ENCODE measurements at places on chromosomes 16 and 17.

DNA sequence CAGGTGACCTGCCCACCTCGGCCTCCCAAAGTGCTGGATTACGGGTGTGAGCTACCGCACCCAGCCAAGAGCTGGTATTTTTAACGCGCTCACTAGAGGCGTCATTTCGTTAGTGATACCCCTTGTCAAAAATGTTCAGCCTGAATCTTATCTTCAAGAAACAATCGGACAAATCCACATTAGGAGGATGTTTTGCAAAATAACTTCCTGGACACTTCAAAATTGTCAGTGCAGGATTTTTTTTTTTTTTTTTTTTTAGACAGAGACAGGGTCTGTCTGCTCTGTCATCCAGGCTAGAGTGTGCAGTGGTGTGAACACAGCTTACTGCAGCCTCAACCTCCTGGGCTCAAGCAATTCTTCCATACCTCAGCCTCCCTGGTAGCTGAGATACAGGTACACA, 63.0 kb downstream of the RMI2 start:
- no peak for DNase-seq

- no peak for DNase-seq
These were observed 409.7 kb upstream of the CDH8 start for GRCh38 chr16:62445909-62446308.

- DNase-seq: no peak
These were observed 1.8 kb upstream of the GIP start for GRCh38 chr17:48970224-48970623.

DNA sequence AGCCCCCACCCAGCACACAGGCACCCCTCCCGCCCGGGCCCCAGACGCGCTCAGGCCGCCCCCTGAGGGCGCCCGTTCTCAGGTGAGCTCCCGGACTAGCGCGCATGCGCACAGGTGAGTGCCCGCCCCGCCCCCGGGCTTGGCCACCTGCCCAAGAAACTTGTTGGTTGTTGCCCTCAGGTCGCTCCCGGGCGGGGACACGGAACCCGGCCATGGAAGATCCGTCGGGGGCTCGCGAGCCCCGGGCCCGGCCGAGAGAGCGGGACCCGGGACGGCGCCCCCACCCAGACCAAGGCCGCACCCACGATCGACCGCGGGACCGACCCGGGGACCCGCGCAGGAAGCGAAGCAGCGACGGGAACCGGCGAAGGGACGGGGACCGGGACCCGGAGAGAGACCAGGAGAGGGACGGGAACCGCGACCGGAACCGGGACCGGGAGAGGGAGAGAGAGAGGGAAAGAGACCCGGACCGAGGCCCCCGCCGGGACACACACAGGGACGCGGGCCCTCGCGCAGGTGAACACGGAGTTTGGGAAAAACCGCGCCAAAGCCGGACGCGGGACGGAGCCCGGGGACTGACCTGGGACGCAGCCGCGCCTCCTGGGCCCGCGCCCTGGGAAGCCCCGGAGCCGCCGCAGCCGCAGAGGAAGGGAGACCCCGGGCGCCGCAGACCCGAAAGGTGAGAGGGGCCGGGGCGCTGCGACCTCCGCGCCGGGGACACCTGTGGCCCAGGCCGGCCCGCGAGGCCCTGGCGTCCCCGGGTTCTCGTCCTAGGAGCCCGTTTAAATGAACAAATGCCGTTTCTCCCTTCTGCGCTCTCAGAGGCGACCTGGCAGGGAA, at the start of gene MARVELD3:
Gene MARVELD3 (plus strand): TSS at position 167 of the 840 bp plus-strand sequence. CDS start 46 bp downstream, at position 213.
- peak; percentile 25 for DNase-seq

DNA sequence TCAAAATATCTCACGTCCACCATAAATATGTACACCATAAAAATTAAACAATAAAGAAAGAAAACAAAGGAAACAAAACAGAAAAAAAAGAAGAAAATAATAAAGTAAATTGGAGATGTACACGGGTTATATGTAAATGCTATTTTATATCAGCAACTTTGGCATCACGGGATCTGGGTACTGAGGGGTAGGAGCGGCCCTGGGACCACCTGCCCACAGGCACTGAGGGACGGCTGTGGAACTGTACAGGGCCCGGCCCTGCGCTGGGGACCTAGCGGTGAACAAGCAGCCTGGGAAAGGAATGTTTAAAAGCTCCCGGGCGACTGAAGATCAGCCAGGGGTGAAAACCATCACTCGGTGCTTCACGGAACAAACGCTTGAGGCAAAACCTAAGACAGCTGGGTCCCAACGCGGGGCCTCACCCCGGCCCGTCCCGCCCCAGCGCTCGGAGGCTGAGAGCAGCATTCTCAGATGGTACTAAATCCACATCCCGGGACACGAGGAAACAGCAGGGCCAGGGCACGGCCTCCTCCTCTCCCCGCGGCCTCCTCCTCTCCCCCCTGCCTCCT, 31.2 kb downstream of the NXN start:
- no peak for DNase-seq

DNA sequence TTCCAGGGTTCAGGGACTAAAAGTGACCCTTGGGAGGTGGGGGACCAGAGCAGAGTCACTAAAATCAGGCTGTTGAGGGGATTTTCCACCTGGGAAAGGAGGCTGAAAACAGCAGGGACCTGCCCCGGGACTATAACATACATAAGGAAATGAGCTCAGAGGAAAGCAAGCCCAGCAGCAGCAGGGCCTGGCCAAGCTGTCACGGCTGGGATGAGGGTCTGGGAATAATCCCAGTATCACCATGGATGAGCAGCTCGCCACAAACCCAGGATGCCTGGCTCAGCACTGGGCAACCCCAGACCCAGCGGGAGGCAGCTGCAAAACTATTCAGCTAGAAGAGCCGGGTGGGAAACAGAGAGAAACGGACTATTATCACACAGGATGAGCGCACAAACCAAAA, 72.4 kb downstream of the RPH3AL start:
- no peak for DNase-seq

DNA sequence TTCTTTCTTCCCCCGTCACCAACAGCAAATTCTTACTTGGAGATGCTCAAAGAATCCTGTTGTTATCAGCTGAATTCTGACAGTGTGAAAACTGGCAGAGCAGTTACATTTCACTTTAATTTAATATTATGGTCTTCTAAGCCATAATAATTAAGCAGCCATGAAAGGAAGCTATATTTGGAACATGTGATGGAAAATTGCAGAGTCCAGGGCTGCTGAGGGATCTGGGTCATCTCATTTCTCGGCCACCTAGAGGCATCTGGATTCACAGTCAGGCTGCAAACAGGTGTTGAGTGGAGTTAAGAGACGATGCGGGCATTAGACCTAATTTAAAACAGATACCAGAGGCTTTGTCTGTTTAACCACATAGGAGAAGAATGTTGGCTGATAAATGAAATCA, 38.4 kb downstream of the CHD9NB start:
- no peak for DNase-seq

DNA sequence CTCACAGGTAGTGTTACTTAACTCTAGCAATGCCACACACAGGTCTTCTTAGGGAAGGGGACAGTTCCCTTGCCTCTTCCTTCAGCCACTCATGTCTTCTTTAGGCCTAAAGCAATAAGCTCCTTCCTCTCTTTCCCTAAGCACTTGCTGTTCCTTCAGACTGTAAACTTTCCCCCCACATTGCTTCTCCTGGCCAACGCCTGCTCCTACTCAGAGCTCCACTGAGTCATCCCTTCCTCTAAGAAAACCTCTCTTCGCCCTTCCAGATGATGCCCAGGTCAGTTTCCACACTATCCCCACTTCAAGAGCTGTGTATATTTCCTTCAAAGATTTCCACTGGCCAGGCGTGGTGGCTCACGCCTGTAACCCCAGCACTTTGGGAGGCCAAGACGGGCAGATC, 12.5 kb upstream of the EPOP start:
- no peak for DNase-seq

DNA sequence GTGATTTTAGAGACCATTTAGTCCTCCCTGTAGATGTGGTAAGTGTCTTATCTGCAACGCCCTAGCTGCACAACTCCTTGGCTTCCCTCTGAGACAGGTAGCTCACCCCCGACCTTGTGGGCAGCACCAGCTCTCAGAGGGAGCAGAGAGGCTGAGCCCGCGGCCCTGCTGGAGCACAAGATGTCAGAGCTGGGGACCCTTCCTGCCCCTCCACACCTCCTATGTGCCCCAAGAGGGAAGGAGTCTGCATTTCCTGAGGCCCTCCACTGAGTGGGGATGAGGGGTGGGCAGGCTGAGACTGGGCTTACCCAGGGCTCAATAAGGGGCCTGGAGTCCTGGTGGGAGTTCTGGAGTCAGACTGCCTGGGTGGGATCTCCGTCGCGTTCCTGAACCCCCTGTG, 12.2 kb upstream of the ADGRG1 start:
- DNase-seq: no peak

DNA sequence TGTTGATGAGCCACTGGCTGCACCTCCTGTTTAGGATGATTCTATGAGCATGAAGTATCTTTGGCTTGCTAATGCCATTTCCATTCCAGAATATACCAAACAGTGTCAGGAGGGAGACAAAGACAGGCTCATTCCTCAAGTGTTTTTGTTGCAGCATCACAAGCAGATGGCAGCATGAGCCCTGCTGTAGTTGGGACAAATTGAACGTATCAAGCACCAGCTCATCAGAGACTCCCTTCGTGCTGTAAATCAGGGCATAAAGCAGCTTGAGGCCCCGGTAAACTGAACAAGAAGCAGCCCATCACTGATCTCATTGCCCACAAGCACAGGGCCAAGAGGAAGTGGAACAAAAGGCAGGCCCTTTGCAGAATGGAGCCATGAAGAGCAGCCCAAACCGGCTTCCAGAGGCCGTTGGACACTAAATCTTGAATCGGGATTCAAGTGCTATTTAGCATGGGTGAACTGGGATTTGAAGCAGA, 45.9 kb upstream of the HS3ST3A1 start:
- no peak for DNase-seq

DNA sequence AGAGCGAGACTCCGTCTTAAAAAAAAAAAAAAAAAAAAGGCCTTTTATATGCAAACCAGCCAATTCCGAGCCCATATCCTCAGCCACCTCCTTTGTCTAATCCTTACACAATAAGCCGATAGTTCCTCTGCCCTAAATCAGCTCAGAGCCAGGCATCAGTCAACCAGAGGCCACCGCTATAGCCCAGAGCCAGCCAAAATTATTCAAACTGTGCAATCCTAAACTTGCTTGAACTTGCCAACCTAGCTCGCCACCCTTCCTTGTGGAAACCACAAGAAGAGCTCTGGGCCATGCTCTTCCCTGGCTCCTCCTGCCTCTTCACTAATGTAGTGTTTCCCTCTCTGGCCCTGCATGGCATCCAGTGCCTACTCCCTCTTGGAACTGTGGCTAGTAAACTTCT, 17.7 kb downstream of the ITGAL start:
- no peak for DNase-seq

DNA sequence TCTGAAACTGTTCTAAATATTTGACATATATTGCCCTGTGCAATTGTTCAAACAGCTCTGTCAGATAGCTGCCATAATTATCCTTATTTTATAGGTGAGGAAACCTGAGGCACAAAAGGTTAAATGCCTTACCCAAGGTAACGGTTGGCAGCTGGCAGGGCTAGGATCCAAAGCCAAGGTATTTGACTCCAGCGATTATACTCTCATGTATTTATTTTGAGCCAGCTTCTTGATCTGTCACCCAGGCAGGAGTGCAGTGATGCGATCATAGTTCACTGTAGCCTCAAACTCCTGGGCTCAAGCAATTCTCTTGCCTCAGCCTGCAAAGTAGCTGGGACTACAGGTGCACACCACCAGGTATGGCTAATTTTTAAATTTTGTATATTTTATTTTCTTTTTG, 7.2 kb downstream of the ENO3 start:
- DNase-seq: no peak

- DNase-seq: no peak
These were observed 41.3 kb downstream of the TBX21 start for GRCh38 chr17:47774331-47774730.

GRCh38 chr16:12837756-12838155, 34.1 kb upstream of the CPPED1 start:
- DNase-seq: no peak

DNA sequence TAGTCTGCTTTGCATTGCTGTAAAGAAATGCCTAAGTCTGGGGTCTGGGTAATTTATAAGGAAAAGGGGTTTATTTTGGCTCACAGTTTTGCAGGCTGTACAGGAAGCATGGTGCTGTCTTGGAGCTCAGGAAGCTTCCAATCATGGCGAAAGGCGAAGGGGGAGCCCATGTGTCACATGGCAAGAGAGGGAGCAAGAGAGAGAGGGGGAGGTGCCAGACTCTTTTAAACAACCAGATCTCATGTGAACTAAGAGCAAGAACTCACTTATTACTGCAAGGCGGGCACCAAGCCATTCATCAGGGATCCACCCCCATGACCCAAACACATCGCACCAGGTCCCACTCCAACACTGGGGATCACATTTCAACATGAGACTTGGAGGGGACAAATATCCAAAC, 148.2 kb upstream of the HS3ST2 start:
- DNase-seq: no peak

All from stimulated activated CD4-positive, alpha-beta T cell treated with anti-CD3 and anti-CD28 coated beads, Interleukin-12 subunit alpha, Interleukin-12 subunit beta, amount 100 ng/mL, for 4 hours (primary cell).